ENCODE measurements at places on chromosomes 6 and 20.

- DNase-seq, result no peak
Measured at GRCh38 chr20:22681591-22682248, 97.3 kb upstream of the FOXA2 start.

DNA sequence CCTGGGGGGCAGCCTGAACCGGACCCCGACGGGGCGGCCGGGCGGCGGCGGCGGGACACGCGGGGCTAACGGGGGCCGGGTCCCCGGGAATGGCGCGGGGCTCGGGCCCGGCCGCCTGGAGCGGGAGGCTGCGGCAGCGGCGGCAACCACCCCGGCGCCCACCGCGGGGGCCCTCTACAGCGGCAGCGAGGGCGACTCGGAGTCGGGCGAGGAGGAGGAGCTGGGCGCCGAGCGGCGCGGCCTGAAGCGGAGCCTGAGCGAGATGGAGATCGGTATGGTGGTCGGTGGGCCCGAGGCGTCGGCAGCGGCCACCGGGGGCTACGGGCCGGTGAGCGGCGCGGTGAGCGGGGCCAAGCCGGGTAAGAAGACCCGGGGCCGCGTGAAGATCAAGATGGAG, 636 bp downstream of the SRF start:
- no peak for DNase-seq

- DNase-seq, result no peak
Measured at GRCh38 chr6:12661432-12662089, 55.0 kb upstream of the PHACTR1 start.

- peak; percentile 92 for DNase-seq
Measured at GRCh38 chr6:43773050-43773979, 3.3 kb downstream of the VEGFA start.

- DNase-seq, result no peak
Measured at GRCh38 chr6:30037182-30037788, 23.8 kb upstream of the POLR1H start.

GRCh38 chr6:17066610-17067009, 35.2 kb upstream of the STMND1 start:
- DNase-seq, result no peak
